ENCODE measurements at places on chromosomes 2 and 18.
A peak's percentile ranks its signal among the peaks of the same experiment; 100 is the strongest.

DNA sequence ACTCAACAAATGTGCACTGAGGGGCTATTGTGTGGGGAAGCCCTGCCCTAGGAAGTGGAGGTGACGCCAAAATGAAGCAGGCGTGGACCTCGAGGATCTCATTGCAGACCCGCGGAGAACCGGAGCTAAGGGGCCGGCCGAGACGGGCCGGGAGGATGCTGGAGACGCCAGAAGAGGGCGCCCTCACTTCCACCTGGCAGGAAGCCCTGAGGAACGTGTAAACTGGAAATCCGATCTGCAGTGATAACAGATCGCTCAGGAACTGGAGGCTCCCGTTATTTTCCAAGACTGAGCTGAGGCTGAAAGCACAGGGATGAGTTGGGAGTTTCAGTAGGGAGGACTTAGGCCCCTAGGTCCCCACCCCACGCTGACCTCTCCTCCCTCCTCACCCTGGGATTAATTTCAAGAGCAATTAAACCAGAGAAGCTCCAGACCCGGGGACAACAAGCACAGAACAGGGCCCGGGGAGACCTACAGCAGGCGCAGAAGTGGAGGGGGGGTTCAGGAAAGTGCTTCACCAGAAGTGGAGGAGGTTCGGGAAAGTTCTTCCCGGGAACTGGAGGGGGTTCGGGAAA lies 7.7 kb upstream of the COL6A3 start:
- peak; percentile 63 for DNase-seq

DNA sequence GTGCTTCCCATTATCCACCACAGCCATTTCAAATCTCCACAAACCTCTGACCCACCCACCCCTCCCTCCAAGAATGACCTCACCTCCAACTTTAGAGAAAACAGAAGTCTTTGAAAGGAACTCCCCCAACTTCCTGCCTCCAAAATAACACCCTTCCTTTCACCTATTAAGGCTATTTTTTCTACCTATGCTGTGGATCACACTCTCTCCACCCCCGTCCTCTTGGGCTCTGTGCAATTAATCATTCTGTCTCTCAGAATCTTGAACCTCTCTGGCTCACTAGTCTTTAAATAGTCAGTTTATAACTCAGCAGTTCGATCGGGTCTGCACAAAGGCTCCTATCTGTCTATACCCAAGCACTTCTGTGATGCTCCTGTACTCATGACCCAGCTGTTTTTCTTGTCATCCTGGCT lies 37.3 kb upstream of the XPO1 start:
- peak; percentile 11 for DNase-seq

GRCh38 chr2:164151522-164151921 lies 415.7 kb upstream of the FIGN start:
- DNase-seq: no peak

- DNase-seq: no peak
Observed at GRCh38 chr18:75831960-75832359, 404.5 kb upstream of the SMIM21 start.

DNA sequence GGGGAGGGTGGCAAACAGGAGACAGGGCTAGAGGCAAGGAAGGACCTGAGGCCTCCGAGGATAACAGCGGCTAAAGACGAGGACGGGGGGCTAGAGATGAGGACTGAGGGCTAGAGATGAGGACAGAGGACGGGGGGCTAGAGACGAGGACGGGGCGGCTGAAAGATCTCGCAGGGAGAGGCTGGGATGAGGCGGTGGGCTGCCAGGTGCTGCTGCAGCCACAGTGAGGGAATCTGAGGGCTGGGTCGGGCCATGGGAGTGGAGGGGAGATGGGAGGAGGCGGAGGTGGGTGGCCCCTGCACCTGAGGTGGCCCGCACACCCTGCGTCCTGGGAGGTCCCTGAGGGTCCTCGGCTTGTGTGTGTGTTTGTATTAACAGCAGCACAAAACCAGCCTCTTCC lies 350.2 kb upstream of the SALL3 start:
- DNase-seq: no peak

GRCh38 chr2:4258563-4258962 lies 555.2 kb downstream of the DCDC2C start:
- no peak for DNase-seq

- DNase-seq: no peak
Observed at GRCh38 chr2:79887747-79888374, 375.0 kb downstream of the CTNNA2 start.

GRCh38 chr18:24990671-24991134 lies 361.3 kb downstream of the ZNF521 start:
- DNase-seq: no peak

- no peak for DNase-seq
Observed at GRCh38 chr2:71612581-71613402, 159.4 kb downstream of the DYSF start.
